Astrocyte (in vitro differentiated cells and primary cell): ENCODE measurements at places on chromosomes 16 and 17. TPM values are rescaled to one million over a fixed set of nuclear protein-coding genes. Genes with fewer than 3 reads are reported as not detected.

KRT40 gene
- total RNA-seq = not detected in 2 replicates

CCL23 gene
- total RNA-seq = not detected in 2 replicates

TXNL4B gene
- 12.8 TPM in 2 replicates for total RNA-seq

OR1F1 gene
- total RNA-seq = 0.32 TPM in 1 of 2 replicates, not detected in the other

TCAP gene
- 0.98 and 1.4 TPM in 2 replicates for total RNA-seq

MILR1 gene
- total RNA-seq = 0.91 and 1.9 TPM in 2 replicates

C1QL1 gene
- not detected in 2 replicates for total RNA-seq

TMEM235 gene
- not detected in 2 replicates for total RNA-seq

CBX2 gene
- total RNA-seq = 3.9 and 6.7 TPM in 2 replicates

CIBAR2 gene
- not detected in 2 replicates for total RNA-seq

DNA sequence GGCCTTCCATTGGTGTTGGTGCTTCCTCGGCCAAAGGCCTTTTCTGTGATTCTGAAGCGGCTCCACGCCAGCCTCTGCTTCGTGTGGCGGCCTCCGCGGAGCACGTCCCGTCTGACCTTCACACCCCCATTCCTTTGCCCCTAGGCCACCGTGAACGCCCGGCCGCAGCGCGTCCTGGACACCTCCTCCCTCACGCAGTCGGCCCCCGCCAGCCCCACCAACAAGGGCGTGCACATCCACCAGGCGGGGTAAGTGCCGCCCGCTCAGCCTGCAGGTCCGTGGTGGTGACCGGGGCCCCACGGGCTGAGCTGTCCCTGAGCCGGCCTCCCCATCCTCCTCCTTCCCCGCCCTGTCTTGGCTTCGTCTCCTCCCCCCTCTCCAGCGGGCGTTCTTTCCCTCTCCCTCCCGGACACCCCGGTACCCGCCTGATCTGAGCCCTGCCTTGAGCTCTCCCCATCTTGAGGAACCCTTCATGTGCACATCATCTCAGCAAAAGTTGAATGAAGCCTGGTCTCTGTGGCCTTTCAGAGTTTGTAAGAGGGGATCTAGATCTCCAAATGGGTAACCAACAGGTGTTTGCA, 69.0 kb upstream of the CHMP6 start:
- peaks cover 24% of the 10 kb centered on the region for H3K4me1 ChIP-seq
- no peaks in the 10 kb centered on the region for H3K27me3 ChIP-seq
- no peak overlapping the region for H3K4me3 ChIP-seq
- H3K27ac ChIP-seq = no peak overlapping the region

GRCh38 chr17:291587-291986, 61.0 kb downstream of the RPH3AL start:
- H3K4me1 ChIP-seq = no peaks in the 10 kb centered on the region
- DNase-seq = no peak
- no peaks in the 10 kb centered on the region for H3K36me3 ChIP-seq

DNA sequence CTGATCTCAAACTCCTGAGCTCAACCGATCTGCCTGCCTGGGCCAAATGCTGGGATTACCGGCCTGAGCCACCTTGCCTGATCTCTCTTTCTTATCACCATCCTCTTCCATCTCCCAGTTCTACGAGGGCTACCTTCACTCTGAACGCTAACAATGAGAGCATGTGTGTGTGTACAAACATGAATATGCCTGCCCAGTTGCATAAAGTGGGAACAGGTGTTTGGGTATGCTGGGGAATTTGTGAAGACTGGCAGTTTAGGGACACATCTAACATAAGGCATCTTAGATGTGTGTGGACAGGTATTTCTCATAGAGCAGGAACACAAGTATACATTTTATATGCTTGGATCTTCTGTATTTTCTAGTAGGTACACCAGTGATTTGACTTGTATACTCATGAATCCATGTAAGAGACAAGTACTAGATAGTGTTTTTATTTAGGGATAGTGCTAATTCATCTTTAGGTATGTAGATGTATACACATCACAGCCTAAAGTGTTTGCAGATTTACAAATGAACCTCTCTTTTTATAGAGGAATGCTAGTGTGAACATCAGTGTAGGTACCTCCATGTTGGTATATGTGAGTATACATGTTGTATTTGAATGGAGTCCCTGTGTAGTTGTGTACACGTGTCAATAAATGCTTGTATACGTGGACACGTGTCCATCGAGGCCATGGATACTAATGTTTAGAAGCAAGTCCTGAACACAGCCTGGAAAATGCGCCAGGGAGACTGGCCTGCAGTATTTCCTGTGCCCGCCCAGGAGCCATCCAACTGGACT, 1.2 kb upstream of the DLX4 start:
- H3K4me3 ChIP-seq = peak overlapping the region; percentile 37
- peaks cover 6% of the 10 kb centered on the region for H3K4me1 ChIP-seq
- DNase-seq = no peak
- H3K27me3 ChIP-seq = peaks cover 97% of the 10 kb centered on the region

- H3K27me3 ChIP-seq = no peaks in the 10 kb centered on the region
- DNase-seq = no peak
- no peaks in the 10 kb centered on the region for H3K36me3 ChIP-seq
- no peaks in the 10 kb centered on the region for H3K4me1 ChIP-seq
Measured at GRCh38 chr17:69427486-69428197, 13.1 kb downstream of the MAP2K6 start.

DNA sequence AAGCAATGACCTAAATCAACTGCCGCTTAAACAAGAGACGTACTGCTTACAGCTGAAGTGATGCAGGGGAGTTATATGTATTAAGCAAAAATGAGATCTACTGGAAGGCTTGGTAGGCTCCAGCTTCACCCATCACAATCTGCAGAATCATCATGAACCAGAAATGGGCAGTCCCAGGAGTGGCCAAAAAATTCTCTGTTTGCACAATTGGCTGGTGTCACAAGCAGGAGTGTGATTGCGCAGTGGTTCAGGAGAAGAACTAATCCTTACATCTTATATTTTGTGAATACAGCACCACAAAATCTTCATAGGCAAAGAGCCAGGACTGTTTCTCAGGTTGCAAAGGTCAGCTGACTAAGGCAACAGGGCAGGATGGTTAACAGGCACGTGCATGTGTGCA, 75.9 kb downstream of the CES1 start:
- H3K27ac ChIP-seq = no peak overlapping the region
- DNase-seq = no peak
- H3K27me3 ChIP-seq = no peaks in the 10 kb centered on the region
- H3K4me1 ChIP-seq = no peaks in the 10 kb centered on the region
- no peak overlapping the region for H3K4me3 ChIP-seq

- H3K36me3 ChIP-seq = no peaks in the 10 kb centered on the region
- H3K4me1 ChIP-seq = peaks cover 13% of the 10 kb centered on the region
- DNase-seq = no peak
- no peak overlapping the region for H3K27ac ChIP-seq
- H3K4me3 ChIP-seq = no peak overlapping the region
Measured at GRCh38 chr17:73093286-73093685, 798 bp upstream of the SLC39A11 start.

DNA sequence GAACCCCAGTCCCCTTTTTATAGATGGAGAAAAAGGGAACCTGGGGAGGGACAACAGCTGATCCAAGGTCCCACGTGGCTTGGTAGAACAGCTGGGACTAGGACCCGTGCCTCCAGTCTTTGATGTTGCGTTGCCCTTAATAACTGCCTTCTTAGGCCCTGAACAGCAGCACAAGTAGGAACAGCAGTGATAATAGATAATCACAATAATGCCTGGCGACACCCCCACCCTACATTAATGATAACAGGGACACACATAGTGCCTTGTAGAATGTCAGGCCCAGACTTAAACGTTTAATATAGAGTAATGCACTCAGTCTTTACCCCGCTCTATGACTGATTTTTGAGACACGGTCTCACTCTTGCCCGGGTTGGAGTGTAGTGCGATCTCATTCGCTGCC, 96.4 kb downstream of the ABCC6 start:
- peaks cover 30% of the 10 kb centered on the region for H3K36me3 ChIP-seq
- H3K27me3 ChIP-seq = no peaks in the 10 kb centered on the region
- no peaks in the 10 kb centered on the region for H3K4me1 ChIP-seq
- no peak overlapping the region for H3K4me3 ChIP-seq
- H3K27ac ChIP-seq = no peak overlapping the region

DNA sequence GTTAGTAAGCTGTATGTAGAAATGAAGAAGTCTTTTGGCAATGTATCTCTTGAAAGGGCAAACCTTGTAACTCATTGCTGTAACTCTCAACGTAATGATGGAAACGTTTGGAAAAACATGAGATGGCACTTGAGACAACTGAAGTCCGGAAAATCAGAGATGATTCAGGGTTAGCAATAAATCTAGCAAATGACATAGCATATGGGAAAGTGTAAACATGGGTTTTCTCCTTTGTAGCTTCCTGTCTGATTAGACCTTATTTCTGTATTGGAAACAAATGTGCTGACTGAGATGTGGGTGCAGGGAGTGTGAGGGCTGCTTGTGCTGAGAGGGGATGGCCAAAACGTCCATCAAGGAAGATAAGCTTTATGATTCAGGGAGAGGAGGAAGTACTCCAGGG, 110.7 kb upstream of the FAM20A start:
- no peak overlapping the region for H3K4me3 ChIP-seq
- H3K4me1 ChIP-seq = no peaks in the 10 kb centered on the region
- no peak overlapping the region for H3K27ac ChIP-seq
- no peak for DNase-seq
- no peaks in the 10 kb centered on the region for H3K27me3 ChIP-seq

GRCh38 chr17:35021520-35022380, 41.4 kb downstream of the LIG3 start:
- no peak overlapping the region for H3K4me3 ChIP-seq
- peaks cover 23% of the 10 kb centered on the region for H3K4me1 ChIP-seq
- peak overlapping the region; percentile 84 for H3K27ac ChIP-seq
- DNase-seq = no peak
- peaks cover 14% of the 10 kb centered on the region for H3K36me3 ChIP-seq
- no peaks in the 10 kb centered on the region for H3K27me3 ChIP-seq

DNA sequence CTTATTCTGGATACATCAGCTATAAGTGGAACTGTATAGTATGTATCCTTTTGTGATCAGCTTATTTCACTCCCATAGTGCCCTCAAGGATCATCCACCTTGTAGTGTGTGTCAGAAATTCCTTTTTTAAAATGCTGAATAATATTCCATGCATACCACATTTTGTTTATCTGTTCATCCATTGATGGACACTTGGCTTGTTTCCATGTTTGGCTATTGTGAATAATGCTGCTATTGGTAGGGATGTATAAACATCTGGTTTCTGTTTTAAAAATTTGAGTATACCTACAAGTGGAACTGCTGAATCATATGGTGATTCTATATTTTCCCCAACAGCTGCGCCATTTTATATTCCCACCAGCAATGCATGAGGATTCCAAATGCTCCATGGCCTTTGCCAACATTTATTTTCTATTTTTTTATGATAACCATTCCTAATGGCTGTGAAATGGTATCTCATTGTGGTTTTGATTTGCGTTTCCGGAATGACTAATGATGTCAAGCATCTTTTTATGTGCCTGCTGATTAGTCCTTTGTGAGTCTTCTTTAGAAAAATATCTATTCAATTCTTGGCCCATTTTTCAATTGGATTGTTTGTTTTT, 11.6 kb downstream of the RCVRN start:
- H3K27ac ChIP-seq = no peak overlapping the region
- H3K36me3 ChIP-seq = no peaks in the 10 kb centered on the region
- no peak overlapping the region for H3K4me3 ChIP-seq
- no peaks in the 10 kb centered on the region for H3K4me1 ChIP-seq

GRCh38 chr16:87241137-87241771, 75.9 kb downstream of the C16orf95 start:
- no peaks in the 10 kb centered on the region for H3K36me3 ChIP-seq
- no peak overlapping the region for H3K27ac ChIP-seq
- DNase-seq = no peak
- no peak overlapping the region for H3K4me3 ChIP-seq

- no peak overlapping the region for H3K4me3 ChIP-seq
- H3K27ac ChIP-seq = no peak overlapping the region
- peak; percentile 89 for DNase-seq
Measured at GRCh38 chr16:13909872-13910303, 10.1 kb upstream of the ERCC4 start.

- DNase-seq = no peak
- no peak overlapping the region for H3K4me3 ChIP-seq
- no peak overlapping the region for H3K27ac ChIP-seq
- no peaks in the 10 kb centered on the region for H3K36me3 ChIP-seq
- H3K4me1 ChIP-seq = peaks cover 6% of the 10 kb centered on the region
Measured at GRCh38 chr17:56158915-56159825, 5.9 kb downstream of the ANKFN1 start.

DNA sequence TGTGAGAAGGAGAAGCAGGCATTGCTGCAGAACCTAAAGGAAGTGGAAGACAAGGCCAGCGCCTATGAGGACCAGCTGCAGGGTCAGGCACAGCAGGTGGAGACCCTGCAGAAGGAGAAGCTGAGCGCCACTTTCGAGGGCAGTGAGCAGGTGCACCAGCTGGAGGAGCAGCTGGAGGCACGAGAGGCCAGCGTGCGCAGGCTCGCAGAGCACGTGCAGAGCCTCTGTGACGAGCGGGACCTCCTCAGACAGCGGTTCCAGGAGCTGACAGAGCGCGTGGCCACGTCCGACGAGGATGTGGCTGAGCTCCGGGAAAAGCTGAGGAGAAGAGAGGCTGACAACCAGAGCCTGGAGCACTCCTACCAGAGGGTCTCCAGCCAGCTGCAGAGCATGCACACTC, 41.5 kb downstream of the PLD6 start:
- no peaks in the 10 kb centered on the region for H3K27me3 ChIP-seq
- DNase-seq = no peak
- peaks cover 61% of the 10 kb centered on the region for H3K36me3 ChIP-seq
- H3K27ac ChIP-seq = no peak overlapping the region

DNA sequence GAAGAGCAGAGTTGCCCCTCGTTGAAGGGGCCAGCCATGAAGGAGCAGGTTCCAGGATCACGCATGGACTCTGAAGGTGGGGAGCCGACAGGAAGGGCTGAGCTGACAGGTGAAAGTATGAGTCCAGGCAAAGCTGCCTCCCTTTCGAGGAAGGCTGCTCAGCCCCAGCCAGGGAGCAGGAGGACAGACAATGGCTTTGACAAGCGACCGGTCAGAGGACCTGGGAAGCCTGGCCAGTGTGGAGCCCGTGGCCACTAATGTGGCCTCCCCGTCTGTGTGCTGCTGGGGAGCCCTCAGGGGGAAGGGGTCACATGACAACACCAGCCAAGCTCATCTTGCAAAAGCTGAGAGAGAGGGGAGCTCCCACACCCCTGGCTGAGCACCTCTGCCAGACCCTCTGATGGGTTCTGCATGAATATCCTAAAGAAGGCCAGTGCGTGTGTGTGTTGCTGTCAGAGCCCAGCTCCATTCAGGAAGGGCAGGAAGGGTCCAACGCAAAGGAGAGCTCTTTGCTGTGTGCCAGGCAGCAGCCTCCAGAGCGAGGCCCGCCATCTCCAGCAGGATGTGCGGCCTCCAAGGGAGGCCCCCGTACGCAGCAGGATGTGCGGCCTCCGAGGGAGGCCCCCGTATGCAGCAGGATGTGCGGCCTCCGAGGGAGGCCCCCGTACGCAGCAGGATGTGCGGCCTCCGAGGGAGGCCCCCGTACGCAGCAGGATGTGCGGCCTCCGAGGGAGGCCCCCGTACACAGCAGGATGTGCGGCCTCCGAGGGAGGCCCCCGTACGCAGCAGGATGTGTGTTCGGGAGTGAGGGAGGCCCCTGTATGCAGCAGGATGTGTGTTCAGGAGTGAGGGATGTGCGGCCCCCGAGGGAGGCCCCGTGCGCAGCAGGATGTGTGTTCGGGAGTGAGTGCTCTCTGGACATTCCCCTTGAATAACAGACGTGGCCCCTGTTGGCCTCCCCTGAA, 102.1 kb upstream of the CHMP6 start:
- H3K27ac ChIP-seq = peak overlapping the region; percentile 96
- no peak overlapping the region for H3K4me3 ChIP-seq
- DNase-seq = no peak
